ENCODE measurements at places on chromosomes 7 and 10. TPM values are rescaled to one million over a fixed set of nuclear protein-coding genes. Genes with fewer than 3 reads are reported as not detected.

The PRF1 gene
- 14.1 TPM for total RNA-seq

The FBXL15 gene
- 29.1 TPM for total RNA-seq

The REEP3 gene
- 30.4 TPM for total RNA-seq

The LEP gene
- total RNA-seq = not detected

The KLF14 gene
- not detected for total RNA-seq

The SUGCT gene
- 1.5 TPM for total RNA-seq

The ABCB1 gene
- total RNA-seq = 14.1 TPM

The IKZF1 gene
- 46.2 TPM for total RNA-seq

- DNase-seq = no peak
- no peak overlapping the region for H3K4me3 ChIP-seq
- no peak overlapping the region for H3K27ac ChIP-seq
- no peaks in the 10 kb centered on the region for H3K36me3 ChIP-seq
- no peaks in the 10 kb centered on the region for H3K27me3 ChIP-seq
Observed at GRCh38 chr7:130683026-130683425, 3.3 kb downstream of the TSGA13 start.

GRCh38 chr7:158296798-158297104 is 290.9 kb downstream of the PTPRN2 start:
- no peak for DNase-seq
- H3K27me3 ChIP-seq = no peaks in the 10 kb centered on the region
- no peak overlapping the region for H3K4me3 ChIP-seq
- no peaks in the 10 kb centered on the region for H3K36me3 ChIP-seq

DNA sequence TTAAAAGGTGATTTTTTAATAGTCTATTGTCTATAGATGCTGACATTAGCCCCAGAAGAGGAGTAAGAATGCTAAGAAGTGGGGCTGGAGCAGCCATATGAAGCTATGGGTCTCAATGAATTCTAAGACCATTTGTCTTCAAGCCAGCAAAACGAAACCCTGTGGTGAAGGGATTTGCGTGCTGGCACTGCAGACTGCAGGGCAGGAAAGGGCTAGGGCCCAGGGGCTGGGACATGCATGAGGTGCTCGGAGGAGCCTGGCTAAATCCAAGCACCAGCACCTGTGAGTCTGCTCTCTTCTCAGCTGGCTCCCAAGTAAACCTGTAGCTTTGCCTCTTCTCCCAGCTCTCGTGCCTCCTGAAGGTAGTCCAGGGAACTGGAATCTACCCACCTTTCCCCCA is 1.3 kb upstream of the NDST2 start:
- no peaks in the 10 kb centered on the region for H3K27me3 ChIP-seq
- no peak overlapping the region for H3K27ac ChIP-seq
- peaks cover 25% of the 10 kb centered on the region for H3K4me1 ChIP-seq
- DNase-seq = no peak
- no peak overlapping the region for H3K4me3 ChIP-seq
- peaks cover 3% of the 10 kb centered on the region for H3K36me3 ChIP-seq

- DNase-seq = no peak
- no peaks in the 10 kb centered on the region for H3K4me1 ChIP-seq
- no peak overlapping the region for H3K27ac ChIP-seq
- no peaks in the 10 kb centered on the region for H3K36me3 ChIP-seq
Observed at GRCh38 chr10:36606234-36606839, 519.1 kb upstream of the ANKRD30A start.

GRCh38 chr7:151773797-151774196 is 103.1 kb downstream of the PRKAG2 start:
- no peak overlapping the region for H3K27ac ChIP-seq
- H3K36me3 ChIP-seq = no peaks in the 10 kb centered on the region
- no peak overlapping the region for H3K4me3 ChIP-seq
- no peak for DNase-seq

DNA sequence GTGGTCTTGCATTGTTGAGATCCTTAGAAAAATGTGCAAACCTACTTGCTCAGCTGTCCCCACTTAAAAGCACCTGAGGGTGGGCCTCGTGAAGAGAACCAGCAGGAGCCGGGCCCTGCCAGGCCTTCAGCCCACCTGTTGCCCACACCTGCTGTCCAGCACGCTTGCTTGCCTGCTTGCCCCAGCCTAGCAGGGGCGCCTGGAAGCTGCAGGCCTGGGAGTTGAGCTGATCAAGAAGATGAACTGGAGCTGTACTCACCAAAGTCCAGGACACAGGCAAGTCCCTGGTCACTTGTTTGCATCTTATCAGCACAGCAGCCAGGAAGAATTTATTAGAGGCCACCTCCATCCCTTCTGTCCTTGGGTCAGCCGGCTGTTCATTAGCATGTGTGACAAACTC is 23.2 kb downstream of the CYP26A1 start:
- no peaks in the 10 kb centered on the region for H3K27me3 ChIP-seq
- no peak overlapping the region for H3K27ac ChIP-seq
- no peak overlapping the region for H3K4me3 ChIP-seq

DNA sequence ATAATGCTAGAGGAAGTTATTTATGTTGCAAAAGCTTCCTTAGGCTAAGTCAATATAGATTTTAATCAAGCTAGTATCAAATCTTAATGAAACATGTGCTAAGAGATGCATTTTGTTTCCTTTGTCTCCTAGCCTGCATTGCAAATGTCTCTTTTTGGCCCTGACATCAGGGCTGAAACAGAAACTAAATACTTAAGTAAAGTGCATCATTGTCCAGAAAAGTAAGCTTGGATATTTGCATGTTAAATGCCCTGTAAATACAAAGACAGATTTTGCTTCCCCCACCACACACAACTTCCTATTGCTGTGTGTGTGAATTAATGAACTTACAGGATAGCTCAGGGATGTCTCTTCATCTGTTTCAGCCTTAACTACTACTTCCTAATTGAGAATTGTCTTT is 10.0 kb upstream of the STAMBPL1 start:
- H3K4me3 ChIP-seq = no peak overlapping the region
- H3K4me1 ChIP-seq = no peaks in the 10 kb centered on the region
- DNase-seq = no peak
- no peaks in the 10 kb centered on the region for H3K27me3 ChIP-seq

GRCh38 chr7:28033386-28033785 is 147.2 kb downstream of the JAZF1 start:
- no peak overlapping the region for H3K27ac ChIP-seq
- no peak overlapping the region for H3K4me3 ChIP-seq
- peaks cover 12% of the 10 kb centered on the region for H3K4me1 ChIP-seq
- no peaks in the 10 kb centered on the region for H3K27me3 ChIP-seq
- no peaks in the 10 kb centered on the region for H3K36me3 ChIP-seq

DNA sequence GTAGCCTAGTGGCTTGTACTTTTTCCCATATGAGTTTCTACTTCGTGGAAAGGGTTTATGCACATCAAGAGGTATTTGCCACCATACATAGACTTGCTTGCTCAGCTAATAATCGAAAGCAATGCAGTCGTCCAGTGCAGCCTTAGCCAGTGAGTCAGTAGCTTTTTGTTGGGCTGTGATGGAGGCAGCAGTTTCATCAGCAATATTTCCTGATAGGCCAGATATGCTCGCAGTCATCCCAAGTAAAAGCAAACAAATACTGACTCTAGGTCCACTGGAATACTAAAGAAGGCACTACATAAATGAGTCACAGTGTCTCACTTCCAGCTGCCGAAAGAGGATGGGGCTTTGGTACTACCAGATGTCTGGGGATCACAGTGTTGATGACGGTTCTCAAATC is 2.1 kb upstream of the BNIP3 start:
- H3K4me1 ChIP-seq = peaks cover 9% of the 10 kb centered on the region
- no peaks in the 10 kb centered on the region for H3K36me3 ChIP-seq
- H3K4me3 ChIP-seq = no peak overlapping the region
- H3K27ac ChIP-seq = no peak overlapping the region

GRCh38 chr7:120684463-120684862 is 173.5 kb downstream of the TSPAN12 start:
- H3K36me3 ChIP-seq = no peaks in the 10 kb centered on the region
- no peak overlapping the region for H3K27ac ChIP-seq
- DNase-seq = no peak
- no peaks in the 10 kb centered on the region for H3K27me3 ChIP-seq
- no peak overlapping the region for H3K4me3 ChIP-seq

DNA sequence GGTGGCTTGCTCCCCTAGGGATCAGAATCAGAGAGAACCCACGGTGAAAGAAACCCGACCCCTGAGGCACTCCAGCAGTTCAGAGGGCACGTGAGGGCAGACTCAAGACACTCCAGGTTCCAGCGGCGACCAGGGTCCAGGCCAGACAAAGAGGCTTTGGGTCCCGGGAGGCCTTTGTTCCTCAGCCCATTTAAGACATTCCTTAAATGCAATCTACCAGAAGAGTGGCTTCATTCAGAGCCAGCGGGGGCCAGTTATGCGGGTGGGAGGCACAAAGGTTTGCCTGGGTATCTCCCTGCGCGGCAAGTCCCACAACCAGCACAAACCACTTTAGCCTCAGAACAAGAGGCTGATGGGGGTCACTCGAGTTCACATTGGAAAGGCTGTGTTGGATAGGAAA is 53.6 kb downstream of the AFAP1L2 start:
- DNase-seq = no peak
- H3K4me1 ChIP-seq = no peaks in the 10 kb centered on the region

- no peak for DNase-seq
- no peaks in the 10 kb centered on the region for H3K27me3 ChIP-seq
- no peak overlapping the region for H3K4me3 ChIP-seq
- no peaks in the 10 kb centered on the region for H3K36me3 ChIP-seq
- no peak overlapping the region for H3K27ac ChIP-seq
Observed at GRCh38 chr7:26141077-26141476, 10.9 kb upstream of the NFE2L3 start.

DNA sequence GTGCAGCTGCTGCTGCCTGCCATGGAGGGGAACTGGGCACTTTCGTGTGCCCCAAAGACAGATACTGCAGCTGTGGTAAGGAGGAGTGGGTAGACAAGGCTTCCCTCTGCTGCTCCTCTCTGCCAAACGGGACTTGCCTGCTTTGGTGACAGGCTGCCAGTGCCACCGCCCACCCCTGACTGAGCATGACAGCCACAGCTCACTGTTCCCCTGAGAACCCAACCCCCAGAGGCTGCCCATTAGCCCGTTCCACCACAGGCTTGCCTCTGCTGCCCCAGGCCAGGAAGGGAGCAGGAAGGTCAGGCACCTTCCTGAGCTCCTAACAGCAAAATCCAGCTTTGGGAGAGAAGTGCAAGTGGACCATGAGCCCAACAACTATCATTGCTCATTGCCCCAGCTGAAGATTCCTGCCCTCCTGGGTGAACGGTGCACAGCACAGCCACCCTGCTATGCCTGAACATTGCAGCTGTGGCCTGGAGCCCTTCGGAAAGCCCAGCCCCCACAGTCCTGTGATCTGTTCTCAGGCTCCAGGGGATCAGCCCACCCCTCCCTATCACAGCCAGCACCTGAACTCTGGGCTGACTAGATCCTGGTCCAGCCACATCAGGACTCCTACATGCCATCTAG is 58.7 kb upstream of the ANTXRL start:
- H3K4me1 ChIP-seq = no peaks in the 10 kb centered on the region
- DNase-seq = no peak
- H3K4me3 ChIP-seq = no peak overlapping the region
- H3K27ac ChIP-seq = no peak overlapping the region

DNA sequence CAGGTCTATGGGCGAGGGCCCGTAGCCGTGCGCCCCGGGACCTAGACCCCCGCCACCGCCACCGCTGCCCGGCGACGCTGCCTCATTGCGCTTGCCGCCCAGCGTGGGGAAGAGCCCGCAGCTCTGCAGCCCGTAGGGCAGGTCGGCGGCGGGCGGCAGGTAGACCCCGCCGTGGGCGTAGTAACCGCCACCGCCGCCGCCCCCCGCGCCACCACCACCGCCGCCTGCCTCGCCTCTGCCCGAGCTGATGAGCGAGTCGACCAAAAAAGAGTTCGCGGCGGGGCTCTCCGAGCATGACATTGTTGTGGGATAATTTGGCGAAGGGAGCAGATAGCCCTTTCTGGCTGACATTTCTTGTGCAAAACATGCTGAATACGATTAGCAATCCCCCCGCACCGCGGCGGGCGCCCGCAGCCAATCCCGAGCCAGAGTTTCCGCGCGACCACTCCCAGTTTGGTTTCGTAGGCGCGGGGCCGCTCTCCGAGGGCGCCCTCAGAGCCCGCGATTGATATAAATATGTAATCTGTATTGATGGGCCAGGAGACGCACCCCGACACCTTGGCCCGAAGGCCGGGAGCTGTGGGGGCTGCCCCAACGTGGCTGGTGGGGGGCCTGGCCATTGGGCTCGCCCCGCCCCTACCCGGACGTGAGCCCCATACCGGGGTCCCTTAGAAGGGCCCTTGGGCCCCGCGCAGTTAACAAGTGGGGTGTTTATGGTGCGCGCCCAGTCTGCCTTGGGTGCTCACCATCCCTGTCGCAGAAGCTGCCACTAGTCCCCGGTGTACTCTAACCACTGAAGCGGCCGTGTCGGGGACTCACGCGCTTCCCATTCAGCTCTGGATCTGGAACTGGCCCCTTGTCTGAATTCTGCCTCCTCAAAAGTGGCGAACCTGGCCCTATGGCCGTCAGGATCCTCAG is at the start of gene HOXA10:
Gene HOXA10, minus strand, starts transcription at position 365 of the 918 bp plus-strand sequence. Its CDS starts 14 bp downstream, at position 351.
- H3K4me1 ChIP-seq = peaks cover 35% of the 10 kb centered on the region
- peak within 1 kb of the TSS; percentile 3 for H3K4me3 ChIP-seq
- H3K36me3 ChIP-seq = no peaks in the 10 kb centered on the region
- no peak within 1 kb of the TSS for H3K27ac ChIP-seq
- DNase-seq = peak; percentile 84

DNA sequence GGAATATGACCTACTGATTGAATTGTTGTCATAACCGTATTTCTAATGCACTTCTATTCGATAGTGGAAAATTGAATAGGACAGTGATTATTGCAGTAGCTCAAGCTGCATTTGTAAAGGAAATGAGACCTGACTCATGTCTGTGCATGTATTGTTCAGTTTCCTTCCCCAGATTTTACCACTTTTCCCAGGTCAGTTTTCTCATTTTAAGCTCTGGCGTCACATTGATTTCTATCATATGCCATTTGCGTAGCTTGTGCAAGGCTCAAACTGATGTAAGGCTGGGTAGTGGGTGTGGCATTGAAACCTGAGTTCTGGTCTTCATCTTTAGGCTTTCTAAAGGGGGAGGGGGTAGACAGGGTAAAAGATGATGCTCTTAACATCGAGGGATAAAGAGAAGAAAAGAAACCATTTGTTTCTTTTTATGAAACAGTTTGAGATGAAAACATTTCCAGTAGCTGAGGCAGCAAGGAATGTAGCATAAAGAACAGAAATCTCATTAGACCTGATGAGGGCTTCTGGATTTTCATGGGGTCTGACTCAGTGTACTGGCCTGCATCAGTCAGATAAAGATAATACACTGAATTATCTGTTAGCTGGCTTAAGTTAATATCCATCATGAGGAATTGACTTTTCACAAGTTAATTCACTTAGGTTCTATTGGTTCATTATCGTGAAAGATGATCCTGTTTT is 182.3 kb upstream of the CDCA7L start:
- DNase-seq = no peak
- H3K4me3 ChIP-seq = no peak overlapping the region
- H3K27me3 ChIP-seq = no peaks in the 10 kb centered on the region
- H3K4me1 ChIP-seq = peaks cover 10% of the 10 kb centered on the region
- peak overlapping the region; percentile 29 for H3K27ac ChIP-seq

- H3K4me1 ChIP-seq = peaks cover 24% of the 10 kb centered on the region
- no peaks in the 10 kb centered on the region for H3K27me3 ChIP-seq
- no peaks in the 10 kb centered on the region for H3K36me3 ChIP-seq
- no peak overlapping the region for H3K4me3 ChIP-seq
- no peak for DNase-seq
- peak overlapping the region; percentile 83 for H3K27ac ChIP-seq
Observed at GRCh38 chr10:120963594-120964220, 112.5 kb downstream of the WDR11 start.

GRCh38 chr7:46859963-46860475 is 721.9 kb downstream of the TNS3 start:
- H3K27me3 ChIP-seq = no peaks in the 10 kb centered on the region
- no peaks in the 10 kb centered on the region for H3K36me3 ChIP-seq
- DNase-seq = no peak
- no peak overlapping the region for H3K4me3 ChIP-seq
